ENCODE measurements at places on chromosomes 11 and 22.

DNA sequence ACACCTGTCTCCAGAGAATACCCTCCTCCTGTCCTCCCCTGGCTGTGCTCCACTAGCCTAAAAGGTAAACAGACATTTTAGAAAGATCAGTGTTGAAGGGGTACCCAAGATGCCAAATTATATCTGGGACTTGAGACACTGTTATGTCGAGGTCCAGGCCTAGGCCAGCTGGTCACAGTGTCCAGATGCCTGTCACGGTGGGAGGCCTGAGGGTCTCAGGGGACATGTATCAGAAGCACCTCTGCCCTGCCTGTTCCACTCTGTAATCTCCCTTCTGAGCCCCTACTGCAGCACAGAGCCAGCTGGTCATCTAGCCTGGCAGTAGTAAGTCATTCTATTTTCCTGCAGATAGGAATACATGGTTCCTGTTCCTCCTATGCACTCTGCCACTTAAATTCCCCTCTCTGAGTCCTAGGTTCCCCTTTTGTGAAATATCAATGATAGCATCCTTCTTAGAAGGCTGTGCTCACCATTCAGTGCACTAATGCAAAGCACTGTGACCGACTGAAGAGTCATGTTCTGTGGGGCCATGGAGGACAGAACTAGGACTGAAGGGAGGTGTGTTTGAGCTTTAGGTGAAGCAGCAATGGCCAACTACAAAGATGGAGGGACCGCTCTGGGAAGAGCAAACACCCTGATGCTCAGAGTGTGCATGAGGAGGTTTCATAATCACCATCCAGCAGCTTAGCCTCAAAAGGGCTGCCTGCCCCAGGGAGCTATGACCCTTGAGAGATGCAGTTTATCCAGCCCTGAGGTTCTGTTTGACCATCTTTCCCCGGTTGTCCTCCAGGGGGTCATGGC lies 44.8 kb upstream of the TUB start:
- no peak for DNase-seq

DNA sequence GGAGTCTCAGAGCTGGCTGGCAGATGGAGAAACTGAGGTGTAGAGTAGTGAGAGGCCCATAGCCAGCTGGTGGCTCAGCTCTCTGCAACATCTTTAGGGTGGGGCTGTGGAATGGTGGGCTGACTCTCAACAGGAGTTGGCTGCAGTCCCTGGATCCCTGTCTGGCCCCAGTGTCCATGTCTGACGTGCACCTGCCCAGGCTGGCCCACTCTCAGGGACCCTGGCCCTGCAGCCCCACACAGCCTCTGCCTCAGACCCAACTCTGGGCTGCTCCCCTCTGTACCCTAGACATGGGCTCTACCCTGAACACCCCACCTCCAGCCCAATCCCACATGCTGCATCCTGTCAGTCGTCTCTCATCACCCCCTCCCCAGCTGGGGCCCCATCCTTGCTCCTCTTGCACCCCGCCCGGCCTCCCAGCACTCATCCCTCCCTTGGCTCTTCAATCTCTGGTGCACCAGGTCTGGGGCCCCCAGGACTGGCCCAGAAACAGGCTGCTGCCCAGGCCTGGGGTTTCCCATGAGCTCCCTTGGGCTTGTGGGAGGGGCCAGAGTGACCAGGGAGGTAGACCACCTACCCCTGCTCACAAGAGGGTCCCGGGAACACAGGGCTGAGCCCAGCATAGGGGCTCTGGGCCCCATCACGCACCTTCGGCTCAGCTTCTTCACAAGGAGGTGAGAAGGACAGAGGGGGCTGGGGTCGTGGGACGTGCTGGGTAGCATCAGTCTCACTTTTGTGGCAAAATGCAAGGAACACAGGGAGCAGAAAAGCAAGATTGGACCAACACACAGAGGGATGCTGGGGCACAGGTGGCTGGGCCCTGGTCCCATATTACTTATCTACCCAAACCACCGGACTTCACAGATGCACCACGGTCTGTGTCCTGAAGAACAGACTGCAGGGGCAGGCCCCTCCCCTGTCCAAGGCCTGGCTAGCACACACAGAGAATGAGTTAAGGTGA lies 31.5 kb downstream of the ARVCF start:
- DNase-seq: no peak

- DNase-seq: no peak
Observed at GRCh38 chr22:35205961-35206360, 51.3 kb upstream of the HMGXB4 start.

- peak; percentile 100 for DNase-seq
Observed at GRCh38 chr11:65487467-65488272, 11.2 kb upstream of the MALAT1 start.

DNA sequence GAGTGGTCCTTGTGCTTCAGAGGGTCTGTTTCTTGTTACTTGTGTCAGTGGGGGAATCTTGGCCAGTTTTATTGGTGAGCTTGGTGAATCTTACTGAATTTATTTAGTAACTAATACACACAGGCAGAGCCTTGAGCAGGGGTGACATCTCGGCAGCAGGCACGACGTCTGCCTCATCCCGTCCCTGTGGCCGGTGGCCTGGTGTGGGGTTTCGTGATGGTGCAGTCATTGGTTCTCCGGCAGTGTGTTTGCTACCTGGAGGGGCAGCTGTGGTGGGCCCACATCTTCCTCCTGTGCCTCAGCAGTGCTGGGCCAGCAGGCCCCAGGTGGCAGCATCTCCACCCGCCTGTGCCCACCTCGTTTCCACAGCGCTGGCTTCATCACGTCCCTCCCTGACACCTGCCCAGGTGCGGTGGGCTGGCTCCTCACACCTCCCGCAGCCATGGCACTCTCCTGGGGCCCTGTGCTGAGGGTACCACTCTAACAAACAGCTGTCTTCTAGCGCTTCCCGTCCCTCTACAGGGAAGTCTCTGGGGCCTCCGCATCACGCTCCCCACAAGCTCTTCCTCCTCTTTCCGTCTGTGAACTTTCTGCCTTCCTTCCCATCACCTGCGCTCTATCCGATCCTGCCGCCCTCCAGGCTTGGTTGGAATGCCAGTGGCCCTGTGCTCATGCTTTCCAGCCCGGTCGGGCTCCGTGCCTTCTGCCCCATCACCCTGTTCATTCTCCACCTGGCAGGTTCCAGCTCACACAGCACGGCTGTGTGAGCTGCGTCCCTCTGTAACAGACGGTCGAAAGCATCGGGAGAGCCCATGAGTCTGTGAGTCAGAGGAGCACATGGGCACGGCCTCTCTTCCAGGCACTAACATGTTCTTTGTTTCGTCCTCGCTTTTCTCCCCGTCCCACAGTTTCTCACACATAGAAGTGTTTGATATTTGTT lies 203.4 kb downstream of the TBC1D22A start:
- DNase-seq: peak; percentile 69

DNA sequence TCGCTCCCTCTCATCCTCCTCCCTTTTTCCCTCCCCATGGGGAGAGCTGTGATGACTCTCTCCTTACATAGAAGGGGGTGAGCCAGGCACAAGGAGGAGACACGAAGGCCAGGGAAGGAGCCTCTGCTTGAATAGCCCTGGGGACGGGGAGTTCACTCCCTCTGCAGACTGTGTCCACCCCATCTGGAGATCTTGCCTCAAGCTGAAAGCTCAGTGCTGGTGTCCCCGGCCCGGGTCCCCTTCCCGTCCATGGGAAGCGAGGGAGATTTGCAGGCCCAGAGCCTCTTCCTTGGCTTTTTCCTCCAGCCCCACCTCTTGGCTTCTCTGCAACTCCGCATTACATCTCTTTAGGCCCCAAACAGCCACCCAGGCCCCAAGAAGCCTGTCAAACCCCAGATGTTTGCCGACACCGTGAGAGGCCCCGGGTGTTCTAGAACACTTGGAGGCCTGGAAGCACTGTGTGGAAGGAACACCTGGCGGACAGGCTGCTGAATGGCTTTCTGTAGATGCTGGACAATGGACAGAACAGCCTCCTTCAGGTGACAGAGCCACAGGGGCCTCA lies 32.3 kb downstream of the LINC01488 start:
- DNase-seq: no peak

GRCh38 chr11:70650075-70650909 lies 252.0 kb downstream of the CTTN start:
- no peak for DNase-seq

DNA sequence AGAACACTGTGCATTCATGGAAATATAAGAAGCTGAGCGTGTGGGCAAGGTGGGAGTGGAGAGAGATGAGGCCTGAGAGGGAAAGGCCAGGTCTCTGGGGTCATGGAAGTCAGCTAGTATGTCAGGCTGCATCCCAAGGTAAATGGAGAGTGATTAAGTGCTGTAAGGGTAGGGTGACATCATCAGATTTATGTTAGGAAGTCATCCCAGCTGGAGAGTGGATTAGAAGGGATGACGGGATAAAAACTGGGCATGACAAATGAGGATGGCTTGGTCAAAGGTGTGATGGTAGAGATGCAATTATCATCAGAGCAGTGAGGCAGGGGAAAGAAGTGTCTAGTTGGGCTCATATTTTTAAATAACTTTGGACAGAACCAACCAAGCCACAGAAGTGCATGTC lies 3.5 kb upstream of the ENDOD1 start:
- no peak for DNase-seq

GRCh38 chr22:42972649-42973535 lies 42.1 kb downstream of the PACSIN2 start:
- DNase-seq: no peak

DNA sequence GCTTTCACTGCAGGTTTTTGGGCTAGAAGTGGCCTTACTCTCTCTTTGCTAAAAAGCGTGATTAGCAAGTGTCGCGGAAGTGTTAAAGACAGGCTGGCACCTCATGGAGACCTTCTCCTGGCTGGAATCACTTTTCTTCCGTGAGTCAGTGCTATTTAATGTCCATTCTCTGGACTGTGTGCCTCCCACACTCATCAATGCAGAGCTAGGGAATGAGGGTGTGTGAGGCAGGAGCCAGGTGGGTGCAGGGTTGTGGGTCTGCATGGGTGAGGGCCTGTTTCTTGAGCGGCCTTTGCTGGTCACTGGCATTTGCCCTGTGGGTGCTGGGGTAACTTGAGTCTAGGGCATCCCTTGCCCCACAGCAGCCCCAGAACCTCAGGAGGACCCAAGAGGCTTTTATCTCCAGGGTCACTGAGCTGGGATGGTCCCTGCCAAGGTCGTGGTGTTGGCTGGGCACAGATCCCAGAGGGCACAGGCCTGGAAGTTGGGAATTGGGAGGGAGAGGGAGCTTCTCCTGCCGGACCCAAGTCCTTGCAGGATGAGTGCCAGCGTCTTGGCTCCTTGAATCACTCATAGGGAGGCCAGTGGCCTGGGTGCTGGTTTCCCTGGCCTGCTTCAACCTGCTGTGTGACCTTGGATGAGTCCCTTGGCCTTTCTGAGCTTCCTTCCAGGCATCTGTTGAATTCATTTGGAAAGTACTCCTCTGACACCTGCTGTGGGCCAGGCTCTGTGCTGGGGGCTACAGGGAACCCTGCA lies 30.0 kb downstream of the KIAA1671 start:
- no peak for DNase-seq

DNA sequence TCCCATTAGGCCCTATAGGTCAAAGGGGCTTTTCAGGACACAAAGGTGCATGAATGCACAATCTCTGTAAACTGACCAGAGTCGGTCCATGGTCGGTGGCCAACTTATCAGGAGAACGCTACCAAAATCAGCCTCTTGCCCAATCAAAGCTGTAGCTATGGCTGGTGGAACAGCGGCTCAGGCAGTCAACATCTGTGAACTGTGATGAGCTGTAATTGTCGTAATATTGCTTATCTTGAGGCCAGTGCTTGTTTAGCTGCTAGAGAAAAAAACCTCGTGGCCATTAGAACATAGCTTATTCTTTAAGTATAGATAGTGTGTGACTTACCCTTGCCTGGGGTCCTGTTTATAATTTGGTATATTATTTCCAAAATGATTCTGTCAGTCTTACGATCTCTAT lies 14.4 kb upstream of the CHST1 start:
- DNase-seq: peak; percentile 19

GRCh38 chr11:74023276-74023675 lies 14.4 kb upstream of the UCP3 start:
- no peak for DNase-seq

DNA sequence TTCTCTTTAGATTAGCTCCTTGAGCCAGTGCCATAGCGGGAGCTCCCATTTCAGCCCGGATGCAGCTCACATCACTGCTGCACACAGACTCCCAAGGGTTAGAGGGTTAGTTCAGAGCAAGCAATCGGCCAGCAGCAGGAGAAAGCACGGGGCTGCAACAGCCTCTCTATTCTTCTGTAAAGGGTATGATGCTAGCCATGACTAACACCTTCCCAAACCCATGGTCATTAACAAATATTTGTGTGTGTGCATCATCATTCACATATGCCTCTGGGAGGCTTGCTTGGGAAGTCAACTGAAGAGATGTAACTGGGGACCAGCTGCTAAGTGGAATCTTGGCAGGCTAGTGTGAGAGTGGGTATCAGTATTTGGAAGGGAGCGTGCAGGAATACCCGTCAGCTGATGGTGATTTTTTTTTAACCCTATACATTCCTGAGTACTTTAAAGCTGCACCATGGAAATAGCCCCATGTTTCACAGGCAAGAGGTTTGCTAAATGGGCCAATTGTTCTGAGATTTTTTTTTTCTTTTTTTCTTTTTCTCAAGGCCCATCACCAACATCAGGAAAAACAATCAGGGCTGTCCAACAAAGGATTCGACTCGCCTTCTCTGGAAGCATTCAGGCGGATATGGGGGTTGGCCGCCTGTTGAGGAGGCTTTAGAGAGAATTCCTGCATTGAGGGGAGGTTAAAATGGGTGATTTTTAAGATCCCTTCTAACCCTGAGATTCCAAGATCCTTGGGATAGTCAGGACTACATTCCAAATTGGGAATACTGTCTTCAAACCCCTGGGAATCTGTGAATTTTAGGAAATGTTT lies 33.2 kb upstream of the CCDC89 start:
- DNase-seq: peak; percentile 44

- DNase-seq: no peak
Observed at GRCh38 chr11:103322821-103323220, 213.6 kb downstream of the DYNC2H1 start.

- DNase-seq: no peak
Observed at GRCh38 chr11:73331138-73331916, 23.3 kb downstream of the ARHGEF17 start.

DNA sequence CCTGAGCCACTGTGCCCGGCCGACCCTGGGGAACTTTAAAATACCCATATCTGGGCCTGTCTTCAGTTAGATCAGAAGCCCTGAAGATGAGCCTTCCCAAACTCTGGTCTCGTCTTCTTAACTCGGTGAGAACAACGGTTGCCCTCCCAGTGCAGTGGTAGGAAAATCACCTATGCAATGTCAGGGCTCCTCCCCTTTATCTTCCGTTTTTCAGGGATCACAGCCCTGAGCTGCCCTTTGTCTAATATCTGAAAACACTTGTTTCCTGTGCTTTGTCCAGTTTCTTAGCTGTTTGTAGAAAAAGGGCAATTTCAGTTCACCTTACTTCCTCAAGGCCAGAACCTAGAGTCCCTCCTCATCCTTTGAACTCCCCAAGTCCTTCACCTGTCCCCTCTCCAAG lies 9.4 kb downstream of the DRAP1 start:
- no peak for DNase-seq

GRCh38 chr11:7690648-7691047 lies 15.6 kb downstream of the OVCH2 start:
- DNase-seq: no peak

DNA sequence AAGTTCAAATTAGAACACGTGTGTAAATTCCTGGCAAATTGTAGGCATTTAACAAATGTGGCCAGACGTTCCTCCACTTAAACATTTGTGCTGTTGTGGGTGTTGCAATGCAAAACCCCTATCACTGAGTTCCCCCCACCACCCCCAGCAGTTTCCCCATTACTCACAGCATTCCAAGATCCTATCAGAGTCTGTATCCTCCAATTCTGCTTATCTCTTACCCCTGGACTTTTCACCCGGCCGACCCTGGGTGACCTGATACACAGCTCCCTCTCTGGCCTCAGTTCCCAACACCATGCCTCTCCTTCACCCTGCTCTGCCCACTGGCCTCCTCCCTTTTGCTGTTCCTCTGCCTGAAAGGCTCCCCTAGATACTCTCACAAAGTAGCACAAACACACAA lies 31.4 kb upstream of the AQP11 start:
- DNase-seq: no peak
